Temporal lobe (tissue), 4 donors: ENCODE measurements at places on chromosomes 6 and 20. TPM values are rescaled to one million over a fixed set of nuclear protein-coding genes. Genes with fewer than 3 reads are reported as not detected.

Gene SYCP2L
- 7.1 TPM for total RNA-seq

Gene ADGRF5
- 7.9 TPM for total RNA-seq

Gene MCCD1
- total RNA-seq, result not detected

Gene FAXC
- total RNA-seq, result 42.8 TPM

Gene HAO1
- total RNA-seq, result not detected
